Activated CD8-positive, alpha-beta memory T cell treated with anti-CD3 and anti-CD28 coated beads, Interleukin-2, amount 10 ng/mL, durations not matched to agents 7 days and 5 days (primary cell): ENCODE measurements at places on chromosomes 1 and 21.

GRCh38 chr1:161921990-161922389, 101.7 kb downstream of the OLFML2B start:
- DNase-seq = no peak

DNA sequence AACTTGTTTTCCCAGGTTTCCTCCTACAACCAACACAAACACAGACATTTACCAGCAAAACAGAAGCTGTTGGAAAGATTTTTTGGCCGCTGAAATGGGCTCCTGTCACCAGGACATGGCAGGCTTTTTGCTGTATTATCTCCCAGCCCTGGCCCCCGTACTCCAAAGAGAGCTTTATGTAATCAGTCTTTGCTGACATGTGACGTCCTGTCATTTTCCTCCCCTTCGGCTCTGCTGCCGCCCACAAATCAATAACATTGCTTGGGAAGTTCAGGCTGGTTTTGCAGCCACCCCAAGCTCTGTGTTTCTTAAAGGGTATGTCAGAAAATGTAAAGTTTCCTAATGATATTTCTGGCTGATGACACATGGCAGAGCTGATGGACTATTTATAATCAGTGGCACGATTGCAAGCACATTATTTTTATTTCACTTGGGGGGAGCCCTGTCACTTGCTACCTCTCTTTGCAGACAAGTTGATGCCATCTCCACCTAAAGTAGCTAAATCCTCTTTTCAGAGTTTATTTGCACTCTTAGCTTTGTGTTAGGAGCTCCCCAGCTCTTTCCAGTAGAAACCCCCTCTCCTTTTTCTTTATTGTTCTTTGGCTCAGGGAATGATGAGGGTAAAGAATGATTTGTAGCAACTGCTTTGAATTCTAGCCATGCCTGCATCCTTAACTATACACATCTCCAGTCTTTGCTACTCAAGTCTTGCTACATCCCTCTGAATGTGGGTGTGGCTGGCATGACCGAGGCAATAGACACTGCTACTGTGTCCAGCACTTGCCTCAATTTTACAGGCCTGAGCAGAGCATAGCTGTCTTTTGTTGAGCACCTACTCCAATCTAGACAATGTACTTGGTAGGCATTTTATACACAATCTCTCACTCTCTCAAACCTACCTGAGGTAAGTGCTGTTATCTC, 67.3 kb downstream of the ELAVL4 start:
- DNase-seq = no peak

DNA sequence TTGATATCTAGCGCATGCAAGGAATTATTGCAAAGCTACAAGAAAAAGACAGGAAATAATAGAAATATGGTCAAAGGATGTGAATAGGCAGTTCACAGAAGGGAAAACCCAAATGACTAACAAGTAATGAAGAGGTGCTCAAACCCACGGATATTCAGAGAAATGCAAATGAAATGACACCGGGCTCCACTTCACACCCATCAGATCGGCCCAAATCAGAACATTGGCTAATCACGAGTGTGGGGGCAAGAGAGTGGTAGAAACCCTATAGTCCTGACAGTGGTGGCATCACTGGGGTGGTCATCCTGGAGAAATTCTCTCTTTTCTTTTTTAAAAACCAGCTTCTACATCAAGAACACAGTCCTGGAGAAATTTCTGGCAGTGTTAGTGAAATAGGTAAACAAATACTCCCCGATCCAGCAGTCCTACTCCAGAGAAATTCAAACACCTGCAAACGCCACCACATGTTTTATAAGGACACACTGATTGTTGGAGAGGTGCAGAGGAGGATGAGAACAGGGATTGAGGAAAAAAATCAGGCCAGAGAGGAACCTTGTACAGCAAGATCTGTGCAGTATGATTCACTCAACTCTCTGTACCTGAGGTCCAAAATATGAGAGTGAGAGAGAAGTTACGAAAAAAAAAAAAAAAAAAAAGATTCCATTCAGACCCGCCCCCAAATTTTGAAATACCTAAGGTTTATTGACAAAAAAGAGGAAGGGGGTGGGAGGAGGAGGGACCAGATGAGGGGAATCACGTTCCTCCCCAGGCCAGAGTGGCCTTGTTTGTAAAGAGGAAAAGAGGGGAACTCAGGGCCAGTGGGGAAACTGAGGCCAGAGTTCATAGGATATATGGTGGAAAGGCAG, 9.2 kb upstream of the TNFRSF1B start:
- peak; percentile 66 for DNase-seq

- DNase-seq = no peak
Measured at GRCh38 chr1:230573658-230574057, 68.6 kb upstream of the COG2 start.

GRCh38 chr1:229857585-229857984, 209.5 kb upstream of the GALNT2 start:
- DNase-seq = no peak

- no peak for DNase-seq
Measured at GRCh38 chr1:1306661-1307260, 969 bp downstream of the ACAP3 start.

GRCh38 chr1:52919723-52920483, 1.6 kb downstream of the ECHDC2 start:
- DNase-seq = no peak

GRCh38 chr1:20382711-20383110, 92.0 kb downstream of the VWA5B1 start:
- no peak for DNase-seq
